ENCODE measurements at places on chromosomes 16 and 17. TPM values are rescaled to one million over a fixed set of nuclear protein-coding genes. Genes with fewer than 3 reads are reported as not detected.

The MCRIP2 gene
- polyA plus RNA-seq, result 42.6 TPM

The TOP2A gene
- polyA plus RNA-seq, result 1.5 TPM

The FBXL19 gene
- 15.2 TPM for polyA plus RNA-seq

The OR4D1 gene
- polyA plus RNA-seq, result not detected

The AXIN2 gene
- 25.4 TPM for polyA plus RNA-seq

The SPPL2C gene
- polyA plus RNA-seq, result not detected

The C1QL1 gene
- 15.1 TPM for polyA plus RNA-seq

The FOXL1 gene
- 9.5 TPM for polyA plus RNA-seq

The KRT40 gene
- polyA plus RNA-seq, result not detected

The ZNF205 gene
- polyA plus RNA-seq, result 16.4 TPM

The PLXDC1 gene
- 7.1 TPM for polyA plus RNA-seq

The PSME3 gene
- polyA plus RNA-seq, result 79.7 TPM

The TNS4 gene
- polyA plus RNA-seq, result 5.0 TPM

The CDRT4 gene
- polyA plus RNA-seq, result 1.9 TPM

The SNX20 gene
- polyA plus RNA-seq, result 1.0 TPM

The RPRML gene
- not detected for polyA plus RNA-seq

The XAF1 gene
- polyA plus RNA-seq, result 30.2 TPM

The CHTF8 gene
- polyA plus RNA-seq, result 76.5 TPM

The CENPN gene
- polyA plus RNA-seq, result 3.4 TPM
